NCI-H187 treated with DMSO at 0.1 percent for 48 hours (cell line): ENCODE measurements at places on chromosomes 6 and 20.
A peak's percentile ranks its signal among the peaks of the same experiment; 100 is the strongest.

DNA sequence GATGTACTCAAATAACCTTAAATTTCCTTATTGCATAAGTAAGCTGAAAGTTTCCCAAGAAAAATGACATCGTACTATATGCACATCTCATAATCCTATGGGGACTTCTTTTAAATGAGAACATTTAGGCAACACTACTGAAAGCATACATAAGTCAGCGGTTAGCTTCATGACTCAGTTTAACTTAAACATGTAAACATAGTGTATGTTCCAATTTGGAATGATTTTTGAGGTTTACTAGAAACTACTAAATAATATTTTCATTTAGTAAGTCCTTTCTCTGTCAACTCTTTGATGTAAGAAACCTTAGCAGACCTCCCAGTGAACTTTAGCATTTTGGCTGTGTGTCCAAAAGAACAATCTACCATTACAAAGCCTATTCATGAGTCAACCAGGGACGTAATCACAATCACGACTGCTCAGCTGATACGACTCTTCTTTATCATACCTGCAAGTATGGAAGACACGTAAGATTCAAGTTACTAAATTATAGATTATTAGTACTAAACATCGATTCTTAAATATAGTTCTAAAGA lies 19.3 kb downstream of the HIVEP2 start:
- no peak for DNase-seq

GRCh38 chr20:29763821-29764511 lies 1493.5 kb upstream of the DEFB115 start:
- DNase-seq: no peak

DNA sequence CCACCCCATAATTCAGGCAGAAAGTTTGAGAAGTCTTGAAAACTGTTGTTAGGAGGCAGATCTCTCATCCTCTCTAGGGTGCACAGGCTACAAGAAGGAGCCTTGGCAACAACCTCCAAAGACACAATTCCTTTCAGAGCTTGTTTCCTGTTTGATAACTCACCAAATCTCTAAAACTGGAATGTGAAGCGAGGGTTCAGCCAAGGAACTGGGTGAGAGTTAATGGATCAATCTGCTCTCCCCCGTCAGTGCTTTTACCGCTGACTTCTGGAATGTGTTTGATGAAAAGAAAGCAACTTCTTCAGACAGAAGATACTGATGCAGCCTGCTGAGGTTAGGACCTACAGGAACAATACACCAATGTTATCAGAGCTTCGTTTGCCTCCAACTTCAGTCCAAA lies 171.8 kb upstream of the BMP2 start:
- no peak for DNase-seq

- DNase-seq: no peak
These were observed 165.1 kb downstream of the SASH1 start for GRCh38 chr6:148507774-148508173.

DNA sequence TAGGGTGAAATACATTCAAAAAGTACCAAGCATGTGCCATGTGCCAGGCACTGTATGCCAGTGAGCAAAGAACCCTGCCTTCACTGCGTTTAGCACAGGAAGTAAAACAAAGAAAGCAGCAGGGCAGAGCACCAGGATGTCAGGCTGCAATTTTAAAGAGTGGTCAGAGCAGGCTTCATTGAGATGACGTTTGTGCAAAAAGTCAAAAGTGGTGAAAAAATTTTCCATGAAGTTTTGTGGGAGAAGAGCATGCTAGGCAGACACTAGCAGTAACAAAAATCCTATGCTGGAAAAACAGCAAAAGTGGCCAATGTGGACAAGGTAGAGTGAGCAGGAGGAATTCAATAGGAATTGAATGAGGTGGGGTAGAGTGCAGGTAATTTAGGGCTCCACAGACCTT lies 31.3 kb downstream of the AKIRIN2 start:
- no peak for DNase-seq

DNA sequence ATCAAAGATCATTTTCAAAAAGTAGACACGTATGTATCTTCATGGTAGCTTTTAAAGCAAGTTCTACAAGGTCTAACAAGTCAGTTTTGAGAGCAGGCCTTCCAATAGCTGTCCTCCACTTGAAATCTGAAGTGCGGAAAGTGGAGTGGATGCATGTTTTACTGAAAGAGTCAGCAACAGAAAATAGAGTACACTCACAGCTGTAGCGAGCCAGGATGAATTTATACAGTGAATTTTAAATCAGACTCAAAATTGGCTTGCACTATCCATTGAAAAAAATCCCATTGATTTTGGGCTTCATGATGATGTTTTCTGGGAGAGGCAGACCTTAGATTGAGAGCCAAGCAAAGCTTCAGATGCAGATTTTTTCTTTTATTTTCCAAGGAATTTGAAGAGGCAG lies 80.6 kb downstream of the GJA10 start:
- DNase-seq: peak; percentile 71

DNA sequence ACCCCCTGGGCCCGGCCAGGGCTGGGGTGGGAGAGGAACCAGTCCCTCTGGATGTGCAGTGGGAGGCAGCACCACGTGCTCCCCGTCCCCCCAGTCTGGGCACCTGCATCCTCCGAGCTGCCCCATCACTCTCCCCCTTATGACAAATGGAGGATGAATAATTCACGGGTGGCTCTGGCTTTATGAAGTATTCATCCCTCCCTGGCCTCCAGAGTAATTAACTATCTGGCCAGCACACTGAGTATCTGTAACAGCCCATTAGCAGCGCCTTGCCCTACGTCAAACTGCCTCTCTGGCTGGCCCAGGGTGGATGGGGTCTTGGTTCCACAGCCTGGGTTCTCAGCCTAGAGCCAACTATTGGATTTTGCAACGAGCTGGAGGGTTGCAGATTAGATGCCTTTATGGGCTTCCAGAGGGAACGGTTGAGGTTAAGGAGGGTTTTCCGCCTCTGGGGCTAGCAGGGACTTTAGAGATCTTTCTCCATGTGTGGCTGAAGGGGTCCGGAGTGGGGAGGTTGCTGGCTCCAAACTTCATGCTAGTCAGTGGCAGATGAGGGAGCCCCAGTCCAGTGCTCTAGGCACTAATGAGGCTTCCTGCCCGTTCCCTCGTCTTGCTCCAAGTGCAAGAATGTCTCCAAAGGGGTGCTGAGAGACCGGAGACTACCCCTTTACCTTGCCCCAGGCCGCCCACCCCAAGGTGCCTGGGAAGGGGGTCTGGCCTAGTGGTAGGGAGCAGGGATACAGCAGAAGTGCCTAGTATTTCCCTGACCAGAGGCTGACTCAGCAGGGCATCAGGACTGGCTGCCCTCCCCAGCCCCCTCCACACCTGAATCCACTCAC lies 53.5 kb upstream of the MLN start:
- DNase-seq: no peak

DNA sequence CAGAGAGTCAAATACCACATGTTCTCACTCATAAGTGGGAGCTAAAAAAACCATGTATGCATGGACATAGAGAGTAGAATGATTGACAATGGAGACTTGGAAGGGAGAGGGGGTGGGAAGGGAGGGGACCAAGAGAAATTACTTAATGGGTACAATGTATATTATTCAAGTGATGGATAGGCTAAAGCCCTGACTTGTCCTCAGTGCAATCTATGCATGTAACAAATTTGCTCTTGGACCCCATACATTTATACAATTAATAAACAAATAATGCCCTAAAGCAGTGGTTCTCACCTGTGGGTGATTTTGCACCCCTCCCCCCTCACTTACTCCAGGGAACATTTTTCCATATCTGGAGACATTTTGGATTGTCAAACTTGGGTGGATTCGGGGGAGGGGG lies 33.5 kb upstream of the NEDD9 start:
- DNase-seq: no peak

DNA sequence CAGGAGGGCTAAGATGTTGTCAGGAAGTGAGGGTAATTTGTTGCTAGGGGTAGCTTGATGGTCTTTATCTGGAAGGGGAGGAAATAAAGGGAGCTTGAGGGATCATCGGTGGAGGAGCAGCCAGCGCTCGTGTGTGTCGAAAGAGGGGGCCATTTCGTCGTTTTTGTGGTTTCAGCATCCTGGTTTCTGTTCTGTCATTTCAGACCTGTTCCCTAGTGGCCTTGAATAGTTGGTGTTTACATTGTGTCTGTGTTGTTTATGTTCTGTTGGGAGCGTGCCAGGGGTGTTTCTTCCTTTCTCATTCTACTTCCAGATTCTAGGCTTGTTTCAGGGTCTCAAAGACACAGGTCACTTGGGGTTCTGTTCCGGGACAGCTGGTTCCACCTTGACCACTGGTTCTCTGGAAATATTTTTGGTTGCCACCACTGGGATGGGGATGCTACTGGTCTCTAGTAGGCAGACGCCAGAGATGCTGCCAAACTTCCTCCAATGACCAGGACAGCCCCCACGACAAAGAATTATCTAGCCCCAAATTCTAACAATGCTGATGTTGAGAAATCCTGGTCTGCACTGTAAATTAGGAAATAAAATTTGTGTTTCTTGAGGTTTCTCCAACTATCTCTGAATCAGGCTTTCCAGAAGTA lies 113.9 kb upstream of the NAA20 start:
- no peak for DNase-seq

DNA sequence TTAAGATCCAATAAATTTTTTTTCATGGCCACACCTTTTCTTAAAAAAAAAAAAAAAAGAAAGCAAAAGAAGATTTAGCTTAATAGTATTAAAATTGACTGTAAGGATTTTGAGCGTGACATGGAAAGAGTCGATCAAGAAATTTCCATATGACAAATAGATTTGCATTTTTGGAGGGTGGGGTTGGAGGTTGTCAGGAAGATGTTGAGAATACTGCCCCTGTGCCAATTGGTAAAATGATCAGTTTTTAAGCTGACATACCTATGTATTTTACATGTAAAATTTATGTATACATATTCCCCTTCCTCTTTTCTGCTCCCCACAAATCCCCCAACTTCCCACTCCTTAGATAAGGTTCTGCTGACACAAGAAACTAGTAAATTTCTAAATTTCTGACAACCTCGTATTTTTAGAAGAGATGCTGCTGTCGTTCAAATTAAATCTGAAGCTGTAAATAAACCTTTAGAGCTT lies 520.9 kb downstream of the CD83 start:
- DNase-seq: no peak

GRCh38 chr6:154893917-154894316 lies 101.2 kb upstream of the TIAM2 start:
- no peak for DNase-seq

GRCh38 chr6:100491952-100492670 lies 27.4 kb upstream of the SIM1 start:
- DNase-seq: no peak

DNA sequence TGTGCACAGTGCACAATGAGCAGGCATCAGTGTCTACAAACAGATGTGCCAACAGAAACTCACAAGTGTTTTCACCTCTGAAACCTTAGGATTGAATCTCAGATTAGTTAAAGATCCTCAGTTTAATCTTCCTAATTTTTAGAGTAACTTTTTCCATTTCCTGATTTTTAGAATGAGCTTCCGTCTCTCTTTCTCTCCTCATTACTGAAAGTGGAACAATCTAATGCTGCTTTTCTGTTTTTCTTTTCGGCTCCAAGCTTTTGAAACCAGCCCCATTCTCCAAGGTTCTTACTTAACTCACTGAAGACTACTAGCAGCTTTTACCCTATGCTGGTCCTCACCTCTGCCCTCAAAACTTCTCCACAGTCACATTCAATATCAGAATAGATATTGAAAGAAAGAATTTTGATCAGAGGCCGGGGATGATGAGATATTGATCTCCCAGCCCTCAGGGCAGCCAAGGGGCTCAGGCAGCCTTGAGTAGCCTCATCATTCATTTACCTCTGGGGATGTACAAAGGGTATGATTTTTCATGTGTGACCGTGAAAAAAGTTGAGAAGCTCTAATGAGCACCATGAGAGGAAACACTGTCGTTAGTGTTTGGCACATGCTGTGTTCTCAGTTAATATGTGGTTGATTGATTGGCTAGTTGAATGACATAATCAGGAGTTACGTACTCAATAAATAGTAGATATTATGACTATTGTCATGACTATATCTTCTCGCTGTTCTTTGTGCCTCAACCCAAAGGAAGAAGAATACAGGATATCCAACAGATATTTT lies 11.9 kb upstream of the STK38 start:
- no peak for DNase-seq
